ENCODE measurements at places on chromosomes 7 and 10.

- DNase-seq, result no peak
Observed at GRCh38 chr7:140641524-140642195, 1.0 kb upstream of the DENND2A start.

GRCh38 chr7:51040787-51041186 lies 258.1 kb upstream of the GRB10 start:
- DNase-seq, result no peak

GRCh38 chr10:42367532-42368230 lies 270.7 kb downstream of the ZNF33B start:
- DNase-seq, result peak; percentile 8

GRCh38 chr10:94076325-94076841 lies 82.7 kb downstream of the PLCE1 start:
- no peak for DNase-seq

- no peak for DNase-seq
Observed at GRCh38 chr10:22301193-22301592, 15.0 kb upstream of the COMMD3 start.

GRCh38 chr7:28774261-28774988 lies 183.7 kb downstream of the TRIL start:
- no peak for DNase-seq

DNA sequence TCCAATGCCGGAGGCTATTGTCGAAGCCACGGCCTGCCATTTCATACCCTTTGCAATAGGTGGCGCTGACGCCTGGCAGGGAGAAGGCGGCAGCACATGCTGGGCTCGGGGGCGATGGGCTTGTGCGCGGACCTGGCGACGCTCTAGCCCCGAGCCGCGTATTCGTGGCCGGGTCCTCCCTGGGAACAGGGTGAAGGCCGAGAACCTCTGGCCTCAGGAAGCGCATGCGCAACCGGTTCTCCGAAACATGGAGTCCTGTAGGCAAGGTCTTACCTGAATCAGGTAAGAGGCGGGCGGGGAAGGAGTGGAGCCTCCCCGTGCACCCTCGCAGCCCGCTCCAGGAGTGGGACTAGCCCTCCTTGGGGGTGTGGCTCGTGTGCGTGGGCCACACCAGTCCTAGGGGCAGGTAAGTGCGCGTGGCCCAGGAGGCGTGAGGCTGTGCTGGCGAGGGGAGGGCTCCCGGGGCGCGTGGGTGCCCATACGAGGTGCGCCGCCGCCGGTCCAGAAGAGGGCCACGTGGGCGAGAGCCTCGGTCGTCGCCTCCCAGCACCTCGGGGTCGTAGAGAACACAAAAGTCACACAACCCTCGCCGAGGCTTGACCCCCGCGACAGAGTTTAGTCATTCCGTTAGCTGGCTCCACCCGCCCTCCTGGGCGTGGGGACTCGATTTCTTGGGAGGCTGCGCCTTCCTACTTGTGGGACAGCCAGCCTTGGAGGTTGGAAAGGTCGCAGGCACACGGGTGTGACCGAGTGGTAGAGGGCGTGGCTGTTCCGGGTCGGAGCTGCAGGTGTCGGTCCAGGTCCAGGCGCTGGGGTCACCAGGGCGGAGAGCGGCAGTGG lies 5.6 kb upstream of the MEST start:
- DNase-seq, result peak; percentile 59

DNA sequence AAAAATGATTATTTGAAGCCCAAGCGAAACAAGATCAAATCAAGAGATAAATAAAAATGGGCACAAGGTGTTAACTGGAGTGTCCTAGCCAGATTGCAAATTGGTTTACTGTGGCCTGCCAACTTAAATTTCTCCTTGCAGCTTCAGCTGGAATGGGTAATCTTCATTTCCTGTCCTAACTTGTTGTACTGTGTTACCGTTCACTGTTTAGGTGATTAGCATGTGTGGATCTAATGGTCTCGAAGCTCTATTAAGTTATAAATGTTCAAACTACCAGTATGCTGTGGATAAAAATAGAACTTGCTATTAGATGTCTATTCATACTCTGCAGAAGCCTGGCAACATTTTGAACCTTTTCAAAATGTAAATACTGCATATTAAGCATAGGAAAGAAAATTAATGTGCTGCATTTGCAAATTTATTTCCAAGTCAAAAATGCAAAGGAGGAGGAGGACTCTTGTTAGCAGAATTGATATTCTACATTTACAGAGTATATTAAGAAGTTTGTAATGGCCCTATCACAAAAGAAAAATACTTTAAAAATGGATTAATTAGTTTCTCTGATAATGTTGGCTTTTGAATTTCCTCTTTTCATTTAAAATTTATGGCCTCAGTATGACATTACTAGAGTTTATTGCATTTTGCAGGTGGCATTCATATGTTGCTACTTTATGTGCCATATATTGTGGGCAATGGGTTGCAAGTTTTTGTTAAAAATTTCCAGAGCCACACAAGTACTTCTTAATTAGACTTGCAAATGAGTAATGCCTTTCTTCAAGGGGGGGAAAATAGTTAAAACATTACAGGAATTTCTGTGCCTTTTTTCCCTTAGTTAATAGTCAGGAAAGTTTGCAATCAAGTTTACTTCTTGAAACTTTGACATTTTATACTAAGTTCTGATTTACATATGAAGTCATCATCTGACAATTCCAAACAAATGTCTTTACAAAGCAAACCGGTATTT lies 92.1 kb downstream of the CABCOCO1 start:
- DNase-seq, result no peak

DNA sequence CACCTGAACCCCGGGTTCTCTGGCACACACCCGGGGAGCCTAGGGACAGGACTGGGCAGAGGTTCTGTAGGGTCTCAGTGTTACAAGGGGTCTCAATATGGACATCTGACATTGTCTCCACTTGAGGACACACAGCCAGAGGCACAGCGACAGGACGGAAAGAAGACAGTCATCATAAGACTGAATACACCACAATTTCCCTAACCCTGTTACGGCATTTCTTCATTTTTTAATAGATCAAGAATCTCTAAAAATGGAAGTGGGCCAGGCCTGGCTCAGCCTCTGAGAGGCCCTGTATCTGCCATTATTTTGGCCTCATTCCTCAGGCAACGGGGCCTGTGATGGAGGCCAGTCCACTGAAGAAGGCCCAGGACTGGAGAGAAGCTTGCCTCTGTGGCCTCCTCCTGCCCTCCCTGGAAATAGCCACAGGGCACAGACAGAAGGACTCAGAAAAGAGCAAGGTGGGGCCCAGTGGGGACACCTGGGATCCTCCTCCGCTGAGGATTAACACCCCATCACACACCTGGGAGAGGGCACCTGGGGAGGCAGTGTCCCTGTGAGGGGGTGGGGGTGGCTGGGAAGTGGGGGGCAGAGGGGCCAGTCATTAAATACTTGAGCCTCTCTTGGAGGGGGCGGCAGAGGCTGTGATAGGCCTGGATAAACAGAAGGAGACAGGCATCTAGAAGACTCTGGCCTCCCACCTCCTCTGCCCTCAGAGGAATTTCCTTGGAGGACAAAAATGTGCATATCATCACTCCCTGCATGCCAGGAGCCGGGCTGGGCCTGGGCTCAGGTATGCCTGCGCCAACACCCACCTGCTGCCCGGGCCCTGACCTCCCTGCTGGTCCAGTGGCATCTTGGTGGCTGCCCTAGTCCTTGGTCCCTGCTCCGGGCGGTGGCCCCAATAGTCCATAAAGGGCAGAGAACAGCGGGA lies 8.0 kb downstream of the SPOCK2 start:
- DNase-seq, result no peak

DNA sequence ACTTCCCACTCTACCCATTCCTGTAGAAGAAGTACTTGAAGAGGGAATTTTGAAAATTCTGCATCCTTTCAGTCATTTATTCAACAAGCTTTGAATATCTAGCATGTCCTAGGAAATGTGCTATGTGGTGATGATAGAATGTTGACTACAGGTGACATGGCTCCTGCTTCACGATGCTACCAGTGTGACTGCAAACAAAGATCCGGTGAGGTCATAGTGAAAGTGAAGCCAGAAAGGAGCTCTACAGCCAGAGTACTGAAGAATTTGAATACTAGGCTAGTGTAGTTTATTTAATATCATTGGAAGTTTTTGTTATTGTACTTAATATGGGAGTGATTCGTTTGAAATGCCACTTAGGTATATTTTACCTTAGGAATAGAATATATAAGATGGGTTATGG lies 348.1 kb downstream of the TFEC start:
- DNase-seq, result no peak

- no peak for DNase-seq
Observed at GRCh38 chr10:96860631-96861277, 28.7 kb downstream of the LCOR start.

- no peak for DNase-seq
Observed at GRCh38 chr10:91313796-91314485, 93.5 kb downstream of the PCGF5 start.

GRCh38 chr10:69353977-69354635 lies 62.6 kb downstream of the TACR2 start:
- DNase-seq, result no peak

DNA sequence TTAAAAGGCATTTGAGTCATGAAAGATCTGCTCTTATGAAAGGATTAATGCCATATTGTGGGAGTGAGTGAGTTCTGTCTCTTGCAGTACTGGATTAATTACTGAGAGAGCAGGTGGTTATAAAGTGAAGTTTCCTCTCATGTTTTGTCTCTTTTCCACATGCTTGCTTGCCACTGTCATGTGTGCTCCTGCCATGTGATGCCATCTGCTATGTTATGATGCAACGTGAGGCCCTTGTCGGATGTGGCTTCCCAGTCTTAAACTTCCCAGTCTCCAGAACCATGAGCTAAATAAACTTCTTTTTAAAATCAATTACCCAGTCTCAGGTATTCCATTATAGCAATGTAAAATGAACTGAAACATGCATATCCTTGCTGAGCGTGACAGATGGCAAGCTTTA lies 22.7 kb upstream of the TCTN3 start:
- no peak for DNase-seq

DNA sequence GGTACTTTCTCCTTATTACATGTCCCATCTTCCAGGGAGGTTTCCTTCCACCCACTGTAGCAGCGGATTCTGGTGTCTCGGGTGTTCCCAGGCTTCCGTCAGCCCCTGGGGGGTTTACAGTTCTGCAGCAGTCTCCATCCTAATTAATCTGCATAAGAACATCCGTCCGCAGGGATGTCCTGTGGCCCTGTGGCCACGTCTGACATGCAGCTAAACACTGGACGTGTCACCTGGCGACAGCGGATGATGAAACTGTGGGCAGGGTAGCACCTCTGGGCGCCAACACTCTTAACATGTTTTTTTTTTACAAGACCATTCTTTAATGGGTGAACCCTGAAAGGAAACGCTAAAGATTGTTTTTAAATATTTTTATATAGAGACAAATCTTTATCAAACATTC lies 58.2 kb downstream of the DIP2C start:
- no peak for DNase-seq

- no peak for DNase-seq
Observed at GRCh38 chr10:69086001-69086509, 1.8 kb upstream of the SRGN start.

GRCh38 chr10:92404612-92405418 lies 113.8 kb downstream of the MARCHF5 start:
- DNase-seq, result no peak

DNA sequence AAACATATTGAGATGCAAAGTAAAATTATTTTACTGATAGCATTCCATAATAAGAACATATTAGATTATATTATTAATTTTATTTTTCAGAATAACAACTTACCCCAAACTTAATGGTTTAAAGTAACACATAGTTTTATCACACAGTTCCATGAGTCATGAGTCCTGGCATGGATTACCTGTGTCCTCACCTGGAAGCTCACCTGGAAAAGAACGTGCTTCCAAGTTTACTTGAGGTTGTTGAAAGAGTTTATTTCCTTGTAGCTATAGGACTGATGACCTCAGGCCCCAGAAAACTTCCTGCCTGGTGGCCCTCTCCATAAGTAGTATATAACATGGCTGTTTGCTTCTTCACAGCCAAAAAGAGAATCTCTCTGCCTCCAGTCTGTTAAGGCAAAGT lies 254.6 kb downstream of the TFEC start:
- DNase-seq, result no peak

Data from activated naive CD8-positive, alpha-beta T cell treated with anti-CD3 and anti-CD28 coated beads, Interleukin-2, amount 50 U/mL, for 24 hours (primary cell).